Putamen (tissue), 1 donor: ENCODE measurements at places on chromosomes 6 and 20.

DNA sequence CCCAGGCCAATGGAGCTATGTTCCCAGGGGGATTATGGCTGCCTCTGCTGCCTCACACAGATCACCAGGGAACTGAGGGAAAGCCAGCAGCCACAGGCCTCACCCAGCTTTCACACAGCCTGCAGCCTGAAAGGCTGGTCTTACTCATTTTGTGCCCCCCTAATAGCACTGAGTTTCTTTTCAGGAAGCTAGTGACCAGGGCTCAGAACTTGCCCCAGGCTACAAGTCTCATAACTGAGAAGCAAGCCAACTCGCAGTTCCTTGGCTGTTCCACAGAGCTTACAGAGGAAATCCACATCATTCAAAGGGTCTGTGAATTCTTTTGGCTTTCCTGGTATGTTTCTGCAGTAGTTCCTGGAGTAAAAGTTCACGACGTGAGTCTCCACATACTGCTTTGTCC, 524.8 kb upstream of the GJE1 start:
- no peak for DNase-seq

DNA sequence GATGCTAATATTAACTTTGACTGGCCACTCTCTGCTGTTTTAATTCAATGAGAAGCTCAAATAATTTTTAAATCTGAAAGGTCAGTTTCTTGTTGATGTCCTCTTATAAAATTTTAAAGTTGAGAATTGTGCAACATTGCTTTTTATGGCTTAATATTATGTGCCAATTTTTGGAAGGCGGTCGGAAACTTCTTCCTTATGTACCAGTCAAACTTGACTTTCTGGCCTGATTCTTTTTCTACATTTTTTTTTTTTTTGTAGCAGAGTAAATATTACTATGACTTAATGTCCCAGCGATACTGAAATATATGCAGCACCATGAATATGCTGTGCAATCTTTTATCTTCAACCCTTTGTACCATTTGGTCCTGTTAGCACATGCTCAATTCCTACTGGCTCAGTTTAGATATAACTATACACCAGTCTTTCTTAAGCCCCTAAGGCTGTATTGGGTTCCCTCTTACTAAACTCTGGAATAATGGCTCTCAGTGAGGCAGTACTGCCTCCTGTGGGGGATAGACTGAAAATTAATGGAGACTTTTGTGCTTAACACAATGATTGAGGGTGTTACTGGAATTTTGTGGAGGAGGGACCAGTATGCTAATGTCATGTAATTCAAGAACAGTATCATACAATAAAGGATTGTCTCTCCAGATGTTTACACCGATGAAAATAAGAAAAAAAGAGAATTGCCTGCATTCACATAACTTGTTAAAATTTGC, 156.4 kb upstream of the SYNCRIP start:
- DNase-seq, result no peak

DNA sequence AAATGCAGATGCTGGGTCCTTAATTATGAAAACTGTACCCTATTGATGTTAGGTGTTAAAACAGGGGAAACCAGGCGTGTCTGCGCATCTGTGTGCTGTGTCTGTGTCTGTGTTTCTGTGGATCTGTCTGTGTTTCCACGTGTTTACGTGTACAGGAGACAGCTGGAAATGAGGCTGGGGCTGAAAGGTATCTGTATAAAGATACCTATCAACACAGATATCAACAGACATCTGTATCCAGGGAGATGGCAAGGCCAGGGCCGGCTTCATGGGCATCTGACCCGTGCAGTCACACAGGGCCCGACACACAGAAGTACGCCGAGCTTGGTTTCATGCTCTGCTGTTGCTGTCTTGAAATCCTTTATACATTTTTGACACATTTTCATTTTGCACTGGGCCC, 48.6 kb downstream of the BMP7 start:
- DNase-seq, result no peak

DNA sequence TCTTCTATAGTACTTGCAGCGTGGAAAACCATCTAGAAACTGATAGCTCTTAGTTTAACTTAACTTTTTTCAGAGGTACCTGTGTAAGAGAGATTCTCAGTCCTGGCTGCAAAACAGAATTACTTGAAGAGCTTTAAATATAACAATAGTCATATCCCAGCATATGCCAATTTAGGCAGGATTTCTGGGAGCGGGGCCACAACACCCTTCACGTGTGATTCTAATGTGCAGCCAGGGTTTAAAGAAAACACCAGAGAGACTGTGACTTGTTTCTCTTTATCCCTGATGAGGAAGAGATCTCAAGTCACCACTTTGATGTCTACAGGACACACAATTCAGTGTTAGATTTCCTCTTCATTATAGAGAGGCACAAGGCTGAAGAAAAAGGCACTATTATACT, 103.7 kb downstream of the PDSS2 start:
- DNase-seq, result no peak

GRCh38 chr6:100780648-100781047, 100.5 kb downstream of the ASCC3 start:
- DNase-seq, result no peak

- DNase-seq, result peak; percentile 12
These were observed 23.7 kb downstream of the PEX7 start for GRCh38 chr6:136846046-136846445.

DNA sequence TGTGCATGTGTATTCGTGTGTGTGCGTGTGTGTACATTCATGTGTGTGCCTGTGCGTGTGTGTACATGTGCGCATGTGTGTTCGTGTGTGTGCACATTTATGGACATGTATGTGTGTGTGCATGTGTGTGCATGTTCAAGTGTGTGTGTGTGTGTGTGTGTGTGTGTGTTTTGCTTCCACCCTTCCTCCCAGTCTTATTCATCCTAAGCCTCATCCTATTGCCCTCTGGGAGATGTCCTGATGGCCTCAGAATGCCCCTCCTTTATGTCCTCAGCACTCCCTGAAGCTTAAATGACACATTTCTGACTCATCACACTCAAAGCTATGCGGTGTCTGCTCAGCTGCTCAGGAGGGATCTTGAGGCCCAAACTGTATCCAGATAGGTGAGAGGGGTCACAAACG, 76.6 kb upstream of the CCDC167 start:
- no peak for DNase-seq

GRCh38 chr6:15970517-15970916, 158.4 kb upstream of the MYLIP start:
- no peak for DNase-seq

DNA sequence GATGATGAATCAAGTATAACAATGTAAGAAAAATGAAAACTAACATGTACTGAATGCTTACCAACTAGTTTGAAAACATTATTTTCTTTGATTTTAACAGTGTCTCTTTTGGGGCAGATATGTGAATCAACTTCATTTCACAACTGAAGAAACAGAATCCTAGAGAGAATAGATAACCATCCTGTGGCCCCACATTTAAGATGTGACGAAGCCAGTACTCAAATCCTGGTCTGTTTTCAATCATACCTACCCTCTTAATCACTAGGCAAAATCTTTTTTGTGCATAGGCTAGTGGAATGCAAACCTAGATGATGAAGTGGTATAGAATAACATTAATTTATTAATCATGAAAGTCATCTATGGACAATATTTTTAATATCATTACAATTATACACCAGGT, 371.6 kb upstream of the EPHA7 start:
- DNase-seq, result no peak

DNA sequence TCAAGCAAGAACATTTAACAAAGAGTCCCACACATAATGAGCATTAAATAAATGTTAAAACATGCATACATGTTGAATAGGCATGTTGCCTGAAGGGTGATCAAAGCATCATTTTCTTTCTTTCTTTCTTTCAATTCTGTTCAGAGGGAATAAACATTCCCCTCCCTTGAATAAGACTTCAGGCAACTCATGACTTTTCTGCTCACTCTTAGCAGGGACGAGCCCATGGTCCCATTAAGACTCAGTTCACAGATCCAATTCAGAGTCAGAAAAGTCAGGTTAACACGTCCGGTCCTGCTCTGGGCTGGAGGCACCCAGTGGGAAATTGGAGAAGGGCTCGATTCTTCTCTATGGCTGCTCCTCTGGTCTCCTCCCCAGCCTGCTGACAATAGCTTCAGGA, 181.7 kb downstream of the ZNF217 start:
- DNase-seq, result no peak

DNA sequence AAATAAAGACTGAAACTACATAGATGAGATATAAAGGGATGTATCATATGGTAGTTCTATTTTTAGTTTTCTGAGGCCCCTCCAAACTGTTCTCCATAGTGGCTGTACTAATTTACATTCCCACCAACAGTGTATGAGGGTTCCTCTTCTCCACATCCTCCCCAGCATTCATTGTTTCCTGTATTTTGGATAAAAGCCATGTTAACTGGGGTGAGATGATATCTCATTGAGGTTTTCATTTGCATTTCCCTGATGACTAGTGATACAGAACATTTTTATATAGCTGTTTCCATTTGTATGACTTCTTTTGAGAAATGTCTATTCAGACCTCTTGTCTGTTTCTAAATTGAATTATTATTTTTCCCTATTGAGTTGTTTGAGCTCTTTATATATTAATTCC, 229.3 kb downstream of the RFPL4B start:
- no peak for DNase-seq

- no peak for DNase-seq
These were observed 46.6 kb downstream of the AGPAT4 start for GRCh38 chr6:161227004-161227960.

DNA sequence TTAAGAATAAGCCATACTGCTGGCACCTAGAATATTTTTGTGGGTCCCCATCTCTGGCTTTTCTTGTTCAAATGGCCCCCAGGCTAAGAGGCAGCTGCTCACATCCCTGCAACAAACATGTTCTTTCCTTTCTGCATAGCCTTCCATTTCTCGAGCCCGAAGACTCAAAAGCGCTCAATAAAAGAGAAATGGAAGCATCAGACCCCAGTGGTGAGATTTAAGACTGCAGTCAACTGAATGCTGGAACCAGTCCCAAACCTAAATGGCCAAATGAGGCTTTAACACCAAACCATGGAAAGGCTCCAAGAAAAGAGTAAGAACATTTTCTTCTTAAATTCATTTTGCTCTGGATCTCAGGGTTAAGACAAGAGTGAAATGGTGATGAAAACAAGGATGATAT, 122.1 kb upstream of the TRAF3IP2 start:
- no peak for DNase-seq

DNA sequence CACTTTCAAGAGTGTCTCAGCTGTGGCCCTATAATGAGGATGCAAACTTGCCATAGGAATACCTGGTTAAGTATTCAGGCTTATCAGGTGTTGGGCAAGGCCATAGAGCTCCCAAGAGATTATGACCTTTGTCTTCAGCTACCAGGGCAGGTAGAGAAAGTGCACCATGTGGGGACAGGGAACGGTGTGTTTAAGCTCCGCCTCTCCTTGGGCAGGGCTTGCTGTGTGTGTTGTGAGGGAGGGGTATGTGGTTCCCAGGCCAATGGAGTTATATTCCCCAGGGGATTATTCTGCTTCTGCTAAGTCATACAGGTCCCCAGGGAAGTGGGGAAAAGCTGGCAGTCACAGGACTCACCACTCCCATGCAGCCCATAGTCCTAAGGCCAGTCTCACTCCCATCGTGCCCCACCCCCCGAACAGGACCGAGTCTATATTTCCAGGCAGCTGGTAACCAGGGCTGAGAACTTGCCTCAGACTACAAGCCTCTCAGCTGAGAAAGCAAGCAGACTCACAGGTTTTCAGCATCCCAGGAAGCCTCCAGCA, 660.2 kb downstream of the HTR1B start:
- no peak for DNase-seq

DNA sequence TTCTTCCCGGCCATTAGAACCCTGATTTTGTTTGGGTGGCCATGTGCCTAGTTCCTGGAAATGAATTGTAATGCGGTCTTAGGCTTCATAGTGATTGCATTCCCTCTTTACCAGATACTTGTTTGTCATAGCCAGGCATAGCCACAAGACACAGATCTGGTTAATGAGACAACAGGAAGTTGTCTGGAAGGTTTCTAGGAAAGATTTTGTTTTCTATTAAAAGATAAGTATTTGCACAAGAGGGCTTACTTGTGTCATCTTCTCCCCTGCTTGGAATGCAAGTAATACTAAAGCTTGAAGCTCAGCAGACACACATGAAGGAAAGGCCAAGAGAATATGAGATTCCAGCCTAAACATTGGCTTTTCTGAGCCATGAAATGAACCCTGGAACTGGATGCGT, 12.9 kb downstream of the FARS2 start:
- DNase-seq, result no peak

GRCh38 chr6:82571455-82571854, 207.8 kb downstream of the TPBG start:
- no peak for DNase-seq

- DNase-seq, result no peak
These were observed 20.6 kb downstream of the ENPP3 start for GRCh38 chr6:131657630-131658111.

GRCh38 chr6:45351667-45352066, 23.5 kb downstream of the RUNX2 start:
- DNase-seq, result no peak

DNA sequence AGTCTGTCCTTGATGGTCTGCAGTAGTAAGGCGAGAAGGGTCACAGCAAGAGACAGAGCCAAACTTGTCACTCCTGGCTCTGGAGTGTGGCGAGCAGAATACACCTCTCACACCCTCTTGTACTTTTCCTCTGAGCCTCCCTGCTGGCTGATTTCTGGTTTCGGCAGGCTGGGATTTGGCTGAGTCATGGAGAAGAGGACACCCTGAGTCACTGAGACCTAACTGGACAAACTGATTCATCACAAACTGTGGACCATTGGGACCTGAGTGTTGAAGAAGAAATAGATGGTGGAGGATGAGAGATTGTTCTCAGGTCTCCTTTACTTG, 101.7 kb downstream of the F13A1 start:
- no peak for DNase-seq

- no peak for DNase-seq
These were observed 17.3 kb upstream of the POU5F1 start for GRCh38 chr6:31187780-31188194.

GRCh38 chr20:2692886-2693285, 306 bp downstream of the EBF4 start:
- no peak for DNase-seq

DNA sequence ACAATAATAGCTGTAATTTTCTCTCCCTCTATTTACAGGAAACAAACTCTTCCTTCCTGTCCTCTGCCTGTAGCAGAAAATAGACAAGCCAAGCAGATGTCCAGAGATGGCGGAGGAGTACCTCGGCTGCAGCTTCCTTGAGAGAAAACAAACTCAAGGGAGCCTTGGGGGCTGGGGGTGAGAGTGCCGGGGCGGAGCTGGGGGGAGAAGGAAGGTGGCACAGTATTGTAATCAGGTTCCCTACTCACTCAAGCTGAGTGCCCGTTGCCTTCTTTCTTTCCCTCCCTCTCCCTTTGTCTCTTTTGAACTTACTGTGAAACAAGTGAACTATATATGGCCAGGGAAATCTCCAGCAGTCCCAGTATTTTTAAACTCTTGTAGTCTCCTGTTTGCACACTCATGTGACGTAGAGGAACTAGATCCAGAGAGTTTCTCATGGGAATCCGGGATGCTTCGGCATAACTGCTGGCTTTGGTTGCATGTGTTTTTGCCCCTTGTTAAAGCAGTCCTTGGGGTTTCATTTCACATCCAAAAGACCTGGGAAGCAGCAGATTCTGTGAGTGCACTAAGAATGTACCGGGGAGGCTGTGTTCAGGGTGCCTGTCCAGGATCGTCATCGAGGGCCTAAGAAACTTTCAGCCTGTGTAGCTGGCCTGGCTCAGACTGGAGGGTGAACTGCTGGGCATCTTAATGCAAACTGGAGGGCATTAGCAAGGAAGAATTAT, 44.6 kb upstream of the HDDC2 start:
- no peak for DNase-seq

GRCh38 chr20:24651171-24651975, 181.9 kb downstream of the SYNDIG1 start:
- DNase-seq, result no peak

GRCh38 chr6:11552442-11552841, 14.9 kb downstream of the TMEM170B start:
- no peak for DNase-seq
